ENCODE measurements at places on chromosomes 5 and 9.

GRCh38 chr5:113172231-113172826, 195.7 kb downstream of the DCP2 start:
- DNase-seq, result no peak

DNA sequence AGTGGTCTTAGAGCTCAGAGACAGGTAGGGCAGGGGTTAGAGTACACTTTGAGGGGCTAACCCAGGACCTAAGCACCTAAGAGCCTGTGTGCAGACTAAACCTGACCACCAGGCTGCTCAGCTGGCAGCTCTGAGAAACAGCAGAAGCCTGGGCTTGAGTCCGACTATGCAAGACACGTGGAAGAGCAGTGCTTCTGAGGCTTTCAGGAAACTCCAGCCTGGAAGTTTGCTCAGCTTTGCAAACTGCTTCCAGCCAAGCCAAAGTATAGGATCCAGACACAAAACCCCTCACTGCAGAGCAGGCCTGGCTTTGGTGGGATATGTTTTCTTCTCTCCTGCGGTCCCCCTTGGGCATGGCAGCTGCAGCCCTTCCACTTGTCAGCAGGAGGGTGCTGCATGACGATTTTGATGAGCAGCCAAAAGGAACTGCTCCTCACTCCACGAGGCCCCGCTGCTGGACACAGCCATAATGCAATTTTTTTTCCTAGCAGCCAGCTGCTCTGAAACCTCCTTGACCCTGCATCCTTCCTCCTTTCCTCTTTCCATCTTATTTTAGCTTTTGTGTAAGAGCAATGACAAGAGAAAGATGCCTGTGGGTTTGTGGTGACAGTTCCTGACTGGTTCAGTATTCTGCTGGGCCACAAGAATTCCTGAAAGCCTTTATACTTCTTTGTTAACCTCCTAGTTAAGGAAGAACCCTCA, 123.1 kb downstream of the LIFR start:
- DNase-seq, result no peak

- no peak for DNase-seq
Measured at GRCh38 chr5:137734962-137735554, 831 bp downstream of the KLHL3 start.

GRCh38 chr9:115781070-115781736, 372.4 kb upstream of the PAPPA start:
- DNase-seq, result no peak

DNA sequence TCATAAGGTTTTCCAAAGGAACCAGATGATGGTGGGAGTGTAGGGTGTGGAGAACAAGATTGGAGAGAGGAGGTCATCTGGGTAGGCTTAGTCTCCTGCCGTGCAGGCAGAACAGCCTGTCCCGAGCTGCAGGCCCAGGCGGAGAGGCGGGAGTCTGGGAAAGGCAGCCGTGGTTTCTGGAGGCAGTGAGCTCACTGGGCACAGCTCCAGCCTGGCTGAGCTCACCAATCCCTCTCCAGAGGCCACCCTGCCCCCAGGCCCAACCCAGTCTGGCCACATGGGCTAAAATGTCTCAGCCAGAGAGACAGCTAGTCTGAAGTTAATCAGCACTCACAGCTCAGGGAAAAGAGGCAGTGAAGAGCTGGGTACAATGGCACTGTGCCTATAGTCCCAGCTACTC, 12.3 kb downstream of the P4HA2 start:
- DNase-seq, result peak; percentile 69

DNA sequence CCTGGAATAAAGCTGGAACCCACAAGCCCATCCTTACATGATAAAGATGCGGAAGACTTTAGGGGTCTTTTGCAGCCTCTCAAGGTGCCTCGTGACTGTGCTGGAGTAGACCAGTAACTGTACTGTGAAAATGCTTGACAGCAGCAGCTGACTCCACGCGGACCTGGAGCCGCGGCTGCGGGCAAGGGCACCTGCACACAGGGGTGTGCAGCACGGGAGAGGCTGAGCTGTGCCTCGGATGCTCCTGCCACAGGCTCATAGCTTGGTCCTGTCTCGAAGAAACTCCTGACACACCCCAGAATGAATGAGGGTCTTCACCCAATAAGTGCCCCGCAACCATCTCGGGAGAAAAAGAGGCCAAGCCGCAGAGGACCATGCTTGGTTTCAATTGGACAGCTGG, 40.3 kb upstream of the CEP72 start:
- no peak for DNase-seq

DNA sequence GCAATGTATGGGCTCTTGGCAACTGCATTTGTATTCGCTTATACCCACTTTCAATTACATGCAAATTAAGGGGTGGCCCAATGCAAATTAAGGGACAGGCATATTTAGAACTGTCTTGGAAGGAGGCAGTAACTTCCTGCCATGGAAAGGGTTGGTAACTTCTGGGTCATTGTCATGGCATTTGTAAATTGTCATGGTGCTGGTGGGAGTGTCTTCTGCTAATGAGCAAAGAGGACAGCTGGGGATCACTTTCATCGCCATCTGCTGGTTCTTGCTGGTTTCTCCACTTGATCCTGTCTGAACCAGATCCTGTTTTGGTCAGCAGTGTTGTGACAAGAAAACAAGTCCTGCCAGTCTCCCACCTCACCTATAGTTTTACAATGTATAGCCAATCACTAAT, 23.3 kb upstream of the UGT3A2 start:
- no peak for DNase-seq

DNA sequence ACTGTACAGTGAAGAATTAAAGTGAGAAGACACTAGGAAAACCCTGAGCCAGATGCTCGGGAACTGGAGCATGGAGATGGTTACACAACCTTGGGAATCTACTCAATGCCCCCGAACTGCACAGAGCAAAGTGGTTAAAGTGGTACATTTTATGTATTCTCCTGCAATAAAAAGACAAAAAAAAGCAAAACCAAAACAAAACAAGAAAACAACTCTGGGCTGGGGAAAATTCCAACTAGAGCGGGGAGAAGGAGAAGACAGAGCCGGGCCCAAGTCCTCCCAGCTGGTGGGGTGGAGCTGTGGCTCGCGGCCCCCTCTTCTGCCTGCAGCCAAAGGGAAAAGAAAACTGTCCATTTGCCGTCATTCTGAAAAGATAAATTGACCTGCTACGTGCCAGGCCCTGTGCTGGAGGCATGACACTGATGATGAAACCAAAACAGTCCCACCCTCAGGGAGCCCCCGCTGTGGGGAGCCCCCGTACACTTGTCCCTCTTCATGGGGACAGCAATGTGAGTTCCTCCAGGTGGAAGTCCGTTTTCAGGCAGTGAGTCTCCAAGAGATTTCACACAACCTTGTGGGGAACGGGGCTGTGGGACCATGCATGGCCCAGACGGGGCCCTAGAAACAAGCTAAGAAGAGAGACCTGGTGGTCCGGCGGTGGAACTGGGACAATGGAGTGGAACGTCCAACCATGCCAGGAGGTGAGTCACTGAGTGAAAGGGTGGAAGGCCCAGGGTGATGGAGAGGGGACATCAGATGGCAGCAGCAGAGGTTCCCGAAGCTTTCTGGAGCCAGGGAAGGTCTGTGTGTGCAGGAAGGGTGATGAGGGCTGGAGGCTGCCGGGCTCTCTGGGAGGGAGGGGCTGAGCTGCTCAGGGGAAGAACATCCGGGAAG, 114.8 kb upstream of the COL5A1 start:
- DNase-seq, result no peak

- DNase-seq, result no peak
Measured at GRCh38 chr5:143065185-143065965, 295.2 kb downstream of the ARHGAP26 start.

Measured in HS-27A (cell line).